ENCODE measurements at places on chromosomes 1 and 21.

- DNase-seq: peak; percentile 63
These were observed 36.1 kb downstream of the PEX14 start for GRCh38 chr1:10510520-10511493.

- no peak for DNase-seq
These were observed 423.9 kb upstream of the USP24 start for GRCh38 chr1:55639051-55639450.

GRCh38 chr1:42723511-42723910 is 16.5 kb downstream of the CLDN19 start:
- DNase-seq: no peak

DNA sequence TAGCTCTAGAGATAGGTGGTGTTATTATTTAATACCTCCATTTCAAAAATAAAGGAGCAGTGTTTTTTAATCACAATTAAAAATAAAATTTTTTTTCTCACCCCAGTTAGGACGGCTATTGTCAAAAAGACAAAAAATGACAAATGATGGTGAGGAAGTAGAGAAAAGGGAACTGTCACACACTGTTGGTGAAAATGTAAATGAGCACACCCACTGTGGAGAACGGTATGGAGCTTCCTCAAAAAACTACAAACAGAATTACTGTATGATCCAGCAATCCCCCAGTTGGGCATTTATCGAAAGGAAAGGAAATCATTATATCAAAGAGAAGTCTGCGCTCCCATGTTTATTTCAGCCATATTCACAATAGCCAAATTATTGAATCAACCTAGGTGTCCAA is 148.7 kb upstream of the NR5A2 start:
- no peak for DNase-seq

- no peak for DNase-seq
These were observed 35.6 kb downstream of the ST7L start for GRCh38 chr1:112583366-112583765.

- no peak for DNase-seq
These were observed 141.3 kb upstream of the NCAM2 start for GRCh38 chr21:20856926-20857325.

DNA sequence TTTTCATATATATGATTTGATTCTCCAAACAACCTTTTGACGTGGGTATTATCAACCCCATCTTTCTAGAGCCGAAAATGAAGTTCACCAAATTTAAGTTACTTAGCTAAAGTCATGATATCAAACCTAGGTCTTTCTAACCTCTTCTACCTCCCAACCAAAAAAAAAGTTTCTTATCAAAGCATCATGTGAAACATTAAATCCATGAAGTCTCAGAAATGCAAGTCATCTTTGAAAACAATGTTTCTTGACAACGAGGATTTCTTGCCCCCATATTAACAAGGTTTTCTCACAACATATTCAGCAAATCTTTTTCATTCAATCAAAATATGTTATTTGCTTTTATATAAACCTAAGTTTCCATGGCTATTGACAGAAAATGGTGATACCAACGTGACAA is 306.3 kb downstream of the SMYD3 start:
- no peak for DNase-seq

DNA sequence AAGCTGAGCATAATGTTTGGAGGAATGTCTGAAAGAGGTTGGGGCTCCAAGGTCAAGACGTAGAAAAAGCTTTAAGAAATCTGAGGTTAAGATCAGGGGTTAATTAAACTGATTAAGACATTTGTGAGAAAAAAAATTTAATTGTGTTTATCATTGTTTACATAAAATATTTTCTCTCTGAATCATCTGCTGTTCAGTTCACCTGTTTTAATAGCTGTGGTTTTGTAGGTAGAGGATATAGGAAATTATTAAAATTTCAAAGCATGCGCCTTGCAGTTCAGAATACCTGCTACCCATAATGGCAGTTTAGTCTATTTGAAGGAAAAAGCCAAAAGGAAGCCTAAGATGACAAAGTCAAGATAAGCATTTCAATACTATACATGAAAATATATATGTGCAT is 153.2 kb downstream of the SPATA46 start:
- no peak for DNase-seq

DNA sequence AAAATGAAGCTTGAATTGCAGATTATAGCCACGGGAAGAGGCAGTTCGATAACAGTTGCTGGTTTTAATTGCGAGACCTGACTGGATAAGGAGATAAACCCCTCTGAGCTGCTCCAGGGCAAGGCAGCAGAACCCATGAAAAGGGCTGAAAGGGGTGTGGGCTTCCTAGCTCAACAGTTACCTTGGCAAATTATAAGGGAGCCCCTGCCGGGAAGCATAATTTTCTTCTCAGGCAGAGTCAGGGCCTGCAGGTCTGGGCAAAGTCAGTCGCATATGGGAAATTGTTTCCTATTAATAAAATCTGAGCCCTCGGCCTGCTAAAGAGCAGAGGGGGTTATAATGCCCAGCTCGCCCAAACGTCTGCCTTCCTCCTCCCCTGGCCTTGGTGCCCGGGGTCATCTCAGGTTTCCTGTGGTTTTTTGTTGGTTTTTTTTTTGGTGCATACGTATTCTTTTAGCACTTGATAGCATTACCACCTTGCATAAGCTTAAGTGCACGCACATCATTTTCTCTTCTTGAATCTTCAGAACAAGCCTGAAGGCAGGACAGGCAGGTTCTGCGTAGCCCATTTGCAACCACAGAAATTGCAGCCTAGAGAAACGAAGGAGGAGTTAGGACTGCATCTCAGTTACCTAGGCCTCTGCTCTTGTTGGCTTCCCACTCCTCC is 33.9 kb upstream of the SELENON start:
- DNase-seq: no peak

DNA sequence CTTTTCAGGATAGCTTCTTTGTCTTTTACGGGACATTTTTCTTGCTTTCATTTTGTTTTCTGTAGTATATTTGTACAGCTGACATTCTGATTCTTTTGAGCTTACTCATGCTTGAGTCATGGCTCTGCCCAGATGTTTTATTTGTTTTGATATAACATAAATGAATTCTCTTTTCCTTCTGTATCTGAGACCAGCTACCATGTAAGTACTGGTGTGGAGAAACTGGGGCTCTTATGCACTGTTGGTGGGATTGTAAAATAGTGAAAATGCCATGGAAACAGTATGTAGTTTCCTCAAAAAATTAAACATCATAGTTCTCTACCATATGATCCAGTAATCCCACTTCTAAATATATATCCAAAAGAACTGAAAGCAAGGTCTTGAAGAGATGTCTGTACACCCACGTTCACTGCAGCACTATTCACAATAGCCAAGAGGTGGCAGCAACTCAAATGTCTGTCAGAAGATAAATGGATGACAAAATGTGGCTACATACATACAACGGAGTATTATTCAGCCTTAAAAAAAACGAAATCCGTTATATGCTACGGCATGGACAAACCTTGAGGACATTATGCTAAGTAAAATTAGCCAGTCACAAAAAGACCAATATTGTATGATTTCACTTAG is 61.4 kb downstream of the EIF2B3 start:
- no peak for DNase-seq

- DNase-seq: no peak
These were observed 3.3 kb upstream of the GBP1 start for GRCh38 chr1:89068291-89068690.

- DNase-seq: no peak
These were observed 14.9 kb downstream of the CFAP410 start for GRCh38 chr21:44324106-44324853.

DNA sequence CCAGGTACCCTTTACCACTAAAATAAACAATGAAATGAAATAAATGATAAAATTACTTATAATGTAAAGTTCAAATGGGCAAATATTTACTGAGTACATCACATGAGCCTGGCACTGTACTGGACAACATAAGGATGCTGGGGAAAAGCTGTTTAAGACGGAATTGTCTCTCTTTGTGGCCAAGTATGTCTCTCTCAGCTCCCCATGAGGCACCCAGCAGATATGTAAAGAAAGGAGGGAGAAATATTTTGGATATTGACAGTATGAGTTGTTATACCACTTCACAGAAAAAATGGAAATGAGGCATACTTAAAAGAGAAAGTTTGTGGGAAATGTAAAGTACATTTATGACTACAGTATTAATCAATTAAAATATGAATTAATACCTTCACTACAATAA is 1.0 kb upstream of the TNFSF4 start:
- DNase-seq: no peak

- no peak for DNase-seq
These were observed 26.3 kb upstream of the ACTN2 start for GRCh38 chr1:236659792-236660587.

- DNase-seq: no peak
These were observed 220.0 kb downstream of the RERE start for GRCh38 chr1:8597455-8597854.

GRCh38 chr1:204126956-204127355 is 24.9 kb downstream of the ETNK2 start:
- no peak for DNase-seq

DNA sequence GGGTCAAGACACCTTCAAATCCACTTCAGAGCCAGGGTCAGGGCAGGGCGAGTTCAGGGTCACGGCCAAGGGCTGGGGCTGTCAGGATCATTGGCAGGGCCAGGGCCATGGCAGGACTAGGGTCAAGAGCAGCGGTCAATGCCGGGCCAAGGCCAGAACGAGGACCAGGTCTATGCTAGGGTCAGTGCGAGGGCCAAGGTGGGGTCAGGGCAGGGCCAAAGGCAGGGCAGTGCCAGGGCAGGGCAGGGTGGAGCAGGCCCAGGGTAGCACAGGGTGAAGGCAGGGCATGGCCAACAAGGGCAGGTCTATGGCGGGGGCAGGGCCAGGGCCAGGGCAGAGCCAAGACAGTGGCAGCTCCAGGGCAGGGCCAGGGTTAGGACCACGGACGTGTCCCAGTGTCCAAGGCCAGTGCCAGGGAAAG is 154.0 kb downstream of the LIPI start:
- DNase-seq: no peak

DNA sequence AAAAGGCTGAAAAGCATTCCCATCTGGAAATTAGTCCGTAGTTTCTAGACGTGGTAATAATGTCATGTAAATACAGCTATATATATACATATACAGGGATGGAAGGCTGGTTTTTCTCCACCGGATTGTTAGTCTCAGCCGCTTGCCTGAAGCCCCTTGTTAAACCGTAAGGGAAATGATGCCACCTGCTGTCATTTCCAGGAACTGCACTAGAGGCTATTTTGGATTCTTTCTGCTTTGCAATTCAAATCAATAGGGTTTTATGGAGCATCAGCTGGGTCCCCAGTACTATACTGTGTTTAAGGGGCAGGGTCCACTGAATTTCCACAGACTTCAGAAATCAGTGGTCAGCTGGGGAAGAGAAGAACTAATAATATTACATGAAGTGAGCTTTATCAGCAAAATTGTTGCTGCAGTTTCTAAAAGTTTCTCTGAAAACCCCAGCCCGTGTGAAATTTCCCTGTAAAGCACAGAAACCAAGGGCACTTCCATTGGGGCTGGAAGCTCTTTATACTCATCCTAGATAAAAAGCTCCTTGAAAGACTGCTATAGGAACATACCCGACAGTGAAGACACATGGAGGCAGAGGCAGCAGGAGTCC is 33.8 kb upstream of the MPZL1 start:
- DNase-seq: peak; percentile 69

- DNase-seq: no peak
These were observed 147.1 kb downstream of the KIF26B start for GRCh38 chr1:245301921-245302320.

DNA sequence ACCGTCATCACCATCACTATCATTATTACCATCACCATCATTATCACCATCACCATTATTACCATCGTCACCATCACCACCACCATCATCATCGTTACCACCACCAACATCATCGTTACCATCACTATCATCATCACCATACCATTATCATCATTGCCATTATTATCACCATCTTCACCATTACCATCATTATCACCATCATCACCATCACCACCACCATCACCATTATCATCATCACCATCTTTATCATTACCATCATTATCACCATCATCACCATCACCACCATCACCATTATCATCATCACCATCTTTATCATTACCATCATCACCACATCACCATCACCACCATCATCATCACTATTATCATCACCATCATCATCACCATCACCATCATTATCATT is 112.9 kb downstream of the AJAP1 start:
- no peak for DNase-seq

- no peak for DNase-seq
These were observed 2.3 kb upstream of the RNF19B start for GRCh38 chr1:32966900-32967299.

- DNase-seq: no peak
These were observed 2.3 kb upstream of the VCAM1 start for GRCh38 chr1:100717218-100717617.

Data from CD8-positive, alpha-beta memory T cell (primary cell).